ENCODE measurements at places on chromosomes 12 and 14.

- DNase-seq, result no peak
Observed at GRCh38 chr12:12582193-12582881, 19.7 kb upstream of the DUSP16 start.

- DNase-seq, result no peak
Observed at GRCh38 chr14:33647385-33647786, 303.5 kb downstream of the EGLN3 start.

- DNase-seq, result no peak
Observed at GRCh38 chr14:102540315-102541028, 30.9 kb upstream of the ANKRD9 start.

DNA sequence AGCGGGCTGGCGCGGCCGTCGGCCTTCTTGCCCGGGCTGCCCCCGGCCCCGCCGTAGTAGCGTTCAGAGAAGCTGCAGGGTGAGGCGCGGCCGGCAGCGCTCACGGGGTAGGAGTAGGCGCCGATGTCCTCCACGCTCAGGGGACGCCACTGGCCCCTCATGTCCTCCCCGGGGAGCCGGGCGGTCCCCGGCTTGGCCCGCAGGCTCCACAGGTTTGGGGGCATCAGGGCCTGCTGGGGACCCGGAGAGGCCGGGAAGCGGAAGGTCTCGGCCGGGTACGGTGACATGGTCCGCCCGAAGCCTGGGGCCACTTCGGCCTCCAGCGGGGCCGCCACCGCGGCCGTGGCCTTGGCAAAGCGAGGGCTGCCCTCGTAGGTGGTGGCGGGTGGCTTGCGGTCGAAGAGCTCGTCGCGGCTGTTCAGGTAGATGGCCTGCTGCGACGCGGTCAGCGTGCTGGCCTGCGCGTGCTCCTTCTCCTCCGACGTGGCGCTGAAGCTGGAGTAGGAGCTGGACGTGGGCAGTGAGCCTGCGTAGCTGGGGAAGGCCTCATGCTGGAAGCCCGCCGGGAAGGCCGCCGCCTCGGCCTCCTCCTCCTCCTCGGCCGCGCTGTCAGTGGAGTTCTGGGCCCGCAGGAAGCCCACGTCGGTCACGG, 48.7 kb downstream of the BEGAIN start:
- no peak for DNase-seq

DNA sequence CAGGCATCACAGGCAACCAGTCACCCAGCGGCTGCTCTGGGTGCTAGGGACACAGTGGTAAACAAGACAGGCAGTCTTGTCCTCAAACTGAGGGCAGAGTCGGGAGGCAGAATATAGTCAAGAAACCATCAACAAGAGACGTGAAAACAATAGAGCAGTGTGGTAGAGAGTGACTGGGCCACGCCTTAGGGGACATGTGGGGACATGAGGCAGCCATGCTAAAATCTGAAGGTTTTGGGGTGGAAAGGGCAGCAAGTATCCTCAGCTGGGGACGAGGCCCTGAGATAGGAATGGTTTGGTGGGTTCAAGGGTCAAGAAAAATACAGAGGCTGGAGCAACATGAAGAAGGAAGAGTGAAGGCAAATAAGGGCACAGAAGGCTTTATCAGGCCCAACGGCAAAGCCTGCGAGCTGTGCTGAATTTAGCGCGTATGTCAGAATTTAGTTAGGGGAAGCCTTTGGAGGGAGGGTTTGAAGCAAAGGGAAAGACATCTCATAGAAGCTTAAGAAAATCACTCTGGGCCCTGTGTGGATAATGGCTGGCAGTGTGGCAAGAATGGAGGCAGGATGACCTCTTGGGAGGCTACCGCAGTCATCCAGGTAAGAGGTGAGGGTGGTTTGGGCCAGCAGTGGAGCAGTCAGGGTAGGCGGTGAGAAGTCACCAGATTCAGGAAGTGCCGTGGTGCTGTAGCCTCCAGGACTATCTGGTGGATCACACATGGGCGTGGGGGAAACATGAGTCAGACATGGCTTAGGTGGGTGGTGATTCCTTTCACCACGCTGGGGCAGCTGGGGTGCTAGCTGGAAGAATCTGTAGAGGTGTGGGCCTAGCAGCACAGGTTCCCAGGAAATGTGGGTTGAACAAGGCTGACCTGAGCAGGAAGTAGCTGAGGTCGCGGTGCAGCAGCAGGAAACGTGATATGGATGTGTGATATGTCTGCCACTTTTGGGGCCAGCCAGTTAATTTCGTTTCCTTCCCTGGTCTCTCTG, 3.0 kb downstream of the EVL start:
- DNase-seq, result peak; percentile 34

DNA sequence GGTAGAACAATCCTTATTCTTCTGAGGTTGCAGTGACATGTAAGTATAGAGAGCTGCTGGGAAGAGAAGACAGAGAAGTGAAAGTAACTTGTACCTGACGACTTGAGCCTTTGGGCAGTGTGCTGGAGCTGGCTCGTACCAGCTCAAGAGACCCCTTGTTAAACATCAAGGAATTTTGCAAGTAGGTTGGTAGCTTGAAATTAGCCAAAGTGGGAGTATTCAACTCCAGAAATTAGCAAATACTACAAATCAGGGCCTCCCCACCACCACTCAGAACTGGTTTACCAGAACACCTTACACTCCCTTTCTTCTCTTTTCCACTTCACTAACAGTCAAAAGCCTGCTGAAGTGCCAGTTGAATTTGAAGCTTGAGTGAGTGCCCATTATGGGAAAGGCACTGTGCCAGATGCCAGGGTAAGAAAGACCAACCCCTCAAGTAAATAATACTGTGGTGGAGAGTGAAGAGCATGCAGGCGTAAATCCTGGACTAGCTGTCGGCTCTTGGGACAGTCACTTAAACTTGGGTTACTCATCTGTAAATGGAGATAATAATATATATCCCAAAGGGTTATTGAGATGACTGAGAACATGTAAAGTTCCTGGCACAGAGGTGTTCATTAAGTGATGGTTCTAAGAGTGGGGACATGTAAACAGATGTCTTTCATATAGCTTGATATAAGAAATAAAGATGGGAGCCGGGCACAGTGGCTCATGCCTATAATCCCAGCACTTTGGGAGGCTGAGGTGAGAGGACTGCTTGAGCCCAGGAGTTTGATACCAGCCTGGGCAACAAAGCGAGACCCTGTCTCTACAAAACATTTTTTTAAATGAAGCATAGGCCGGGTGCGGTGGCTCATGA, 27.0 kb upstream of the EID3 start:
- no peak for DNase-seq

DNA sequence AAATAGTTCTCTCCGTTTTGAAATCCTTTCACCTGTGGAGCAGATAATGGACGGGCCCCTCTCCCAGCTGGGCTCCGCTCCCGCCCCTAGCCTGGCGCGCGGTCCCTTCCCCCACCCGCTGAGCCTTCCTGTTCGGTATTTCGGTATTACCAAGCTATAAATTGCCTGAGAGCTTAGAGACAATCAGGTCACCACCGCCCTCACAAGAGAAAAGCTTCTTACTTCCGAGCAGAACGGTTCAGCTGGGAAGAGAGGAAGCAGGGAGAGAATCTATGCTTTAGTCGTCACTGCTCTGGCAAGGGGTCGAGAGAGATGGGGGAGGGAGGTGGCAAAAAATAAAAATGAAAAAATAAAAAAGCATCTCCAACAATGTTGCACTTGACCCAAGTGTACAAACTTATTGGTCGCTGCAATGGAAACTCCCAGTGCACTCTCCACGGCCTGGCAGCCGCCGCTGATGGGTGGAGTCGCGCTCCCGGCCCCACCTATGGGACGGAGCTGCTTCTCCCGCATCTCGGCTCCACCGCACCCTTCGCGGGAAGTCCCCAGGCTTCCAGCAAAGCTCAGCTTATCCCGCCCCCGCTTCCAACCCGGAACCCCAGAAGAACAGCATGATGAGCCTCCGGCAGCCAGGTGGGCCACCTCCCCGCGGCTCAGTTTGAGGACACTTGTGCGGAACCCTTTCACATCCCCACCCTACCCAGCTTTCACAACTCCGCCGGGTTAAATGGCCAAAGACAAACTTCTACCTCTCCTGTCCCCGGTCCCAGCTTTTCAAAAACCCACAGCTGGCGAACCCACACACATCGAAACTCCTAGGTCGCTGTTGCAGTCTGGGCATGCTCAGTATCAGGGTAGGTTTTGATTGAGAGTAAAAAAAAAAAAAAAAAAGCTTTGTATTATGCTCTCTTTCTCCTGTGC, 832 bp upstream of the SYT1 start:
- DNase-seq, result peak; percentile 72

- peak; percentile 69 for DNase-seq
Observed at GRCh38 chr12:122021822-122022392, at the start of gene BCL7A. Gene BCL7A, plus strand, starts transcription at chr12:122021884. Its CDS starts 208 bp downstream, at chr12:122022092.

- no peak for DNase-seq
Observed at GRCh38 chr12:77696183-77696582, 134.5 kb upstream of the NAV3 start.

GRCh38 chr12:52903285-52903854, 1.5 kb downstream of the KRT8 start:
- DNase-seq, result no peak

- no peak for DNase-seq
Observed at GRCh38 chr14:92426237-92426636, 87.3 kb upstream of the RIN3 start.

DNA sequence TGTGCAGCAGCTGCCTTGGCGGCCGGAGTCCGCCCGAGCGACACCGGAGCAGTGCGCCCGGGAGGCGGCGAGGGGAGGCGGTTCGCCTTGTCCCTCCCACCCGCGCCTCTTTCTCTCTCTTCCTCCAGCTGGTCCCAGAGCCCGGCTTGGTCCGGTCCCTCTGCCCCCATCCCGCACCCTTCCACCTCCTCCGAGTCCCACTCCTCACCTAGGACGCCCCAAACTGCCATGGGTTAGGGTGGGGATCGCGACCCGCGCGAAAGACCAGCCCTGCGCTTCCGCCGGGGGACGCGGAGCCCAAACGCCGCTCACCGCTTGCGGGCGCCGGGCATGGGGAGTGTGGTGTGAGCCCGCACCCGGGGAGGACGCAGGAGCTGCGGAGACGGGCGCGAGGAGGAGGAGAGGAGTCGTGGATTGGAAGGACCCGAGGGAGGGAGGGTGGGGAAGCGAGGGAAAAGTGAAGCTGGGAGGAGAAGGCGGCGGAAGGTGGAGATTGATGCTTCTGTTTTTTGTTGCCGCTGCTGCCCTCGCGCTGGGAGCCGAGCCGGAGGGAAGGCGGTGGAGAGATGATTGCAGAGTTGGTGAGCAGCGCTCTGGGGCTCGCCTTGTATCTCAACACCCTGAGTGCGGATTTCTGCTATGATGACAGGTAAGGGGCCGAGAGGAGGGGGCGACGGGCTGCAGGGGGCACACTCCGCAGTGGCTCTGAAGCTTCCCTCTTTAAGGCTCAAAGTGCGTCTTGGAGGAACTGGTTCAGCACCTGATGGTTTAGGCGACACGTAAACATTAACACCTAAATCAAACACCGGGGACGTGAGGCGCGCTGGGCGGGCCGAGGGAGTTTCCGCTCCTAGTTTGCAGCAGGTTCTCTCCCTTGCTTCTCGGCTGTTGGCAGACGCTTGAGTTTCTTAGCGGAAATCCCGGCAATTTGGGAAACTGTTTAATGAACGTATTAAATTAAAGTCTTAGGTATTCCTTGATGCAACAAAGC, 610 bp downstream of the TMTC2 start:
- peak; percentile 77 for DNase-seq

GRCh38 chr12:32586390-32586789, 92.7 kb upstream of the DNM1L start:
- no peak for DNase-seq

- no peak for DNase-seq
Observed at GRCh38 chr14:89537911-89538310, 120.9 kb upstream of the FOXN3 start.
